ENCODE measurements at places on chromosomes 6 and 20.
A peak's percentile ranks its signal among the peaks of the same experiment; 100 is the strongest.

- DNase-seq: no peak
These were observed 53.9 kb downstream of the AKAP12 start for GRCh38 chr6:151293688-151294016.

DNA sequence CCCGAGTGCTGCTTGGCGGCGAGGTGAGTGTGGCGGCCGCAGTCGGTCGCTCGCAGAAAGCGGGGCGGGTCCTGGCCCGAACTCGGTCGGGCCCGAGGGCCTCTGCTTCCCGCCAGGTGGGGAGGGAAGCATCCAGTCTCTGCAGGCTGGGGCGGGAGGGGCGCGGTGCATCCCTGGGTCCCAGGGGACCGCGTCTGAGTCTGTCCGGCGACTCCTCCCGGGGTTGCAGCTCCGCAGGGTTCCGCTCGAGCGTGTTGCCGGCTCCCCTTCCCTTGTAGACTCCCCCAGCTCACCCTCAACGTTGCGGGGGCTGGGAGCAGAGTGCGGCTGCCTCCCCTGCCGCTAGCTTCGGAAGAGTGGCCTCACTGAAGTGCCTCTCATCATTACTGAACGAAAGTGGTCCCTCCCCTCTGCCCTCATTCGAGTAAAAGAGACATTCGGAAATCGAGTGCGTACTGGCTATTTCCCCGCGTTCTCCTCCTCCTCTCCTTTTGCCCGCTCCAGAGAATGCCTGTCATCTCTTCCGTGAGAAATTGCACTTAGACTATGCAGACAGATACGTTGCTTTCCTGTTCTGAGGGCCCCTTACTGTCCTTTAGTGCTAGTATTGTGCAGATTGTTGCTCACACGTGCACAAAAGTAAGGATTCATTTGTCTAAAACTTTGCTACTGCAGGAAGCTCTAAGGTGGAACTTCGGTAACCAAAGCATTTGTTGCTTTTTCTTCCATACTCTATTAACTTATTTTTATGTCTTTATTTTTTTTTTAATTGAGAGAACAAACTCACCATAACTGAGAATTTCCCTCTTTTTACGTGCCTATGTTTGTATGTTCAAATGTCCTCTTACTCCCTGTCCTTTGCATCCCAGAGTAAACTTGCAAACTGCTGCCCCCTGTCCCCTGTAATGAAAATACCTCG is 751 bp downstream of the MAP3K4 start:
- peak; percentile 63 for DNase-seq

- no peak for DNase-seq
These were observed 50.0 kb upstream of the RNGTT start for GRCh38 chr6:89013438-89013837.

GRCh38 chr20:23079016-23079351 is 7.1 kb downstream of the CD93 start:
- no peak for DNase-seq

- DNase-seq: no peak
These were observed 146.1 kb downstream of the NFATC2 start for GRCh38 chr20:51396365-51396909.

GRCh38 chr6:156857573-156857972 is 80.4 kb downstream of the ARID1B start:
- DNase-seq: peak; percentile 25

- DNase-seq: no peak
These were observed 19.7 kb downstream of the CD40 start for GRCh38 chr20:46137816-46138215.

DNA sequence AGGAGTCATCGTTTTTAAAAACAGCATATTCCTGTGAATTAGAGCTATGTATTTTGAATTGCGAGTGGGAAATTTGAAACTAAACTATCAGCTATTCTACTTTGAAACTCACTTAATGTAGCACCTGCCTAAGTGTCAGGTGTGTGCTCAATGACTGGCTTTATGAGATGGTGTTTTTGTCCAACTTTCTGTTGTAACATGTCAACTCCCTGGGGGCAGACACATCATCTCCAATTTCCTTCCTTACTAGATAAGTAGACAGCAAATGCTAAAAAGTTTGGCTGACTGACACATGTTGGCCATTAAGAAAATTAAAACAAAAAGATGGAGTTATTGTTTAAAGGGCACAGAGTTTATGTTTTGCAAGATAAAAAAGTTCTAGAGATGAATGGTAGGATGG is 226.9 kb downstream of the TFAP2B start:
- no peak for DNase-seq

GRCh38 chr6:147078602-147079001 is 125.6 kb upstream of the STXBP5 start:
- no peak for DNase-seq

- no peak for DNase-seq
These were observed 188.8 kb downstream of the CD83 start for GRCh38 chr6:14306151-14306906.

GRCh38 chr6:22302838-22303237 is 6.0 kb upstream of the PRL start:
- DNase-seq: peak; percentile 3

DNA sequence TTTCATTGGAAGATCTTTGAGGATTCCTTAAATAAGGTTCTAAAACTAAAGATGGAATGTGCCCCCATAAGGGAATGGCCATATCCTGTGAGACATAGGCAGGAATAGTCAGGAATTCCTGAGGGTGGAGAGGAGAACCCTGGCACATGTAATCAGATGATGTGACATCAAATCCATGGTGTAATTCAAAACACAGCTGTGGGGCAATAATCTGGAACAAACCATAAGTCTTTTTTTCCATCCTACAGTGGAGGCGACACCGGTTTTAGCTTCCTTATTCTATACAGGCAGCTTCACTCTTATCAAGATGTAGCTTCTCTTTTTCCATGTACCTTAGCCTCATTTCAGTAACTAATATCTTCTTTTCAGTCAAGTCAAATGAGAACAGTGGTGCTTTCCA is 133.6 kb upstream of the CITED2 start:
- DNase-seq: no peak

DNA sequence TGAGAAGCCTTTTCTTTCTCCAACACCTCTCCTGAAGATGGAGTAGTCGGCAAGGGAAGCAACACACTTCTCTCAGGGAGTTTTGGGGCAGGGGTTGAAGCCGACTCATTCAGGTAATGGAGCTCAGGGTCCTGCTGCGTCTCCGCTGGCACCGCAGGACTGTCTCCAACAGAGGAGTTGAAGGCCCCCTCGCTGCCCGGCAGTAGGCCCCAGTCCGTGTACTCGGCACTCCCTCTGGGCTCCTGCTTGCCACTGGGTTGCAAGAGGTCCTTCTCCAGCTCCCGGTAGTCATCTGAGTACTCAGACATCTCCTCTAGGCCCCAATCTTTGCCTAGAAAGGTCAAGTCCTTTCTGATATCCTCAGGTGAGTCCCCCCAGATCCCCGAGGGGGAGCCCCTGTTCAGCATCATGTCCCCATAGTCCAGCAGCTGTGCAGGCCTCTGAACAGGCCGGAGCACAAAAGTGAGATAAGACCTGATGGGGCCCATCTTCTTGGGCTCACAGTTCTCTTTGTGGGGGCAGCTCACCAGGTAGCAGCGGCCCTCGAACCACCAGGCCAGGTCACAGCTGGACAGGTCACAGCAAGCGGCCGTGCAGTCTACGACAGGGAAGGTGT is 50.0 kb downstream of the KIAA0319 start:
- no peak for DNase-seq

DNA sequence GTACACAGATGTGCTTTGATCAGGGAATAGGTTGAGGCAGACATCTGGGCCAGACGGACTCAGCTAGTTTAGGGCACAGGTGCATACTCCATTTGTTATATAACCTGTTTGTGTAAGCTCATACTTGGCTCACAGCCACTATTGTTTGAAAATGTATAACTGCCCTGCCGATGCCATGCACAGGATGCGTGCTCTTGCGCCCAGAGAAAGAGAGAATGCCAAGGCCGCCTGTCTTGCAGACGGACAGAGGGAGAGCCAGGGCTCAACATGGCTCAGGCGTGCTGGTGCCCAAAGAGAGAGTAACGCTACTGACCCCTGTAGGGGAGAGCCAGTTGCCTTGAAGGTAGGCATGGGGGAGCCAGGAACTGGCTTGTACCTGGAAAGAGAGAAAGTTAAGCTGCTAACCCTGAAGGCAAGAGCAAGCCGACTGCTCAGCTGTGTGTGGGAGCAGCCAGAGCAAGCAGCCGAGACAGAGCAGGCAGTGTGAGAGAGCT is 57.7 kb downstream of the FAM229B start:
- no peak for DNase-seq

GRCh38 chr20:50726955-50727791 is 4.2 kb upstream of the PARD6B start:
- peak; percentile 45 for DNase-seq

GRCh38 chr6:117483004-117483644 is 650 bp downstream of the DCBLD1 start:
- DNase-seq: peak; percentile 68

DNA sequence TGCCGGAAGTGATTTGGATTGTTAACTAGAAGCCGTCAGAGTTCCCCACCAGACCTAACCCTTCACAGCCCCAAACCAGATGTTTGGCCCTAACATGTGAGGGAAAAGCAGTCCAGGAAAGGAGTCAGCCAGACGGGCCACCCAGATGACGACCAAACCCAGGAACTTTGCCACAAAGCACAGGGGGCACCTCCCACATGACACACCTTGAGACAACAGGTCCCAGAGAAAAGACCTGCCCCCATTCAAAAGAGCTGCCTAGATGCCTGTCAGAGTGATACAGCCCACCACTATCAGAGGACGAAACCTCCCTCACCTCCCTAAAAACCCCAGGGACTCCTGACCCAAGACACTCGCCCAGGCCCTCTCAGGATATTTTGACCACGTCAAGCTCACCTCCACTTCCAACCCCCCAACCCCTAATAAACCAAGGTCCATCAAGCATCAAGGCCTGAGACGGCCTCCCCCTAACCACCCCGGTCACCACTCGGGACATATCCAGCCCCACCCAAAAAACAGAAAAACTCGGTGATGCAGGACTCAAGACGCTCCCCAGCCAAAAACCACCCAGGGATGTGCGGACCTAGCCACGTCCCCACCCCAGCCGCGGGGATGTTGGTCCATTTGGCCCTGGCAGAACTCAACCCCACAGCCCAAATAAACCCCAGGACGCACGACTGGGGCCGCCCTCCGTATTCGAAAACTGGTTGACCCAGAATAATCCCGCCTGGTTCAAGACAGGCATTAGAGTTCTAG is 662 bp downstream of the ZNF343 start:
- no peak for DNase-seq

GRCh38 chr6:44116641-44117382 is 10.4 kb downstream of the MRPL14 start:
- DNase-seq: peak; percentile 33

GRCh38 chr20:6135347-6135746 is 12.5 kb upstream of the FERMT1 start:
- DNase-seq: no peak

- no peak for DNase-seq
These were observed 17.0 kb downstream of the GHRH start for GRCh38 chr20:37244572-37244957.

- no peak for DNase-seq
These were observed 363.4 kb upstream of the JARID2 start for GRCh38 chr6:14882394-14883026.

DNA sequence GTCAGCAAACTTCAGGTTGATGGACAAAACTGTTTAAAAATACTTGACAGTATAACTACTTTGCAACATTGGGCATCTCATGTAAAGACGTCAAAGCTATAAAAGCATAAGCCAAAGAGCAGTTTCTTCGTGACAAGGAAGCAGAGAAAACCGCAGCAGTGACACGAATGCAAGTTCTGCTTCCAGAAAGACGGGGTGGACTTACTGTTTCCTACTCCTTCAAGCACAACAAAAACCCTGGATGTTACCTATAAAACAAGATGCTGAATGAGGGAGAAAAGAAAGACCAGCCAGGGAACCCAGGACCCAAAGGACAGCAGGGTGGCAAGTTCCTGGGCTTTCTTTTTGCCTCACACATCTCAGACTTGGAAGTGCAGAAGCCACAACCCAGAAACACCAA is 98.0 kb downstream of the DLL1 start:
- no peak for DNase-seq

- peak; percentile 89 for DNase-seq
These were observed 9.0 kb upstream of the HSP90AB1 start for GRCh38 chr6:44237813-44238433.

GRCh38 chr6:41187924-41188886 is 12.7 kb downstream of the TREML2 start:
- no peak for DNase-seq

GRCh38 chr6:47180633-47181032 is 129.1 kb downstream of the TNFRSF21 start:
- no peak for DNase-seq
